CD4-positive, alpha-beta T cell treated with Interleukin-4 for 4 hours (primary cell): ENCODE measurements at places on chromosomes 5 and 9.

- DNase-seq, result no peak
These were observed 491 bp downstream of the APC start for GRCh38 chr5:112738191-112738560.

GRCh38 chr9:124723352-124723751, 47.8 kb downstream of the NR6A1 start:
- no peak for DNase-seq

- DNase-seq, result no peak
These were observed 6.7 kb downstream of the NSD1 start for GRCh38 chr5:177140312-177140711.

- no peak for DNase-seq
These were observed 374.9 kb downstream of the MAT2B start for GRCh38 chr5:163880302-163880701.

GRCh38 chr9:36064448-36065037, 27.8 kb downstream of the RECK start:
- no peak for DNase-seq

GRCh38 chr5:173767574-173768266, 120.4 kb upstream of the CPEB4 start:
- no peak for DNase-seq

DNA sequence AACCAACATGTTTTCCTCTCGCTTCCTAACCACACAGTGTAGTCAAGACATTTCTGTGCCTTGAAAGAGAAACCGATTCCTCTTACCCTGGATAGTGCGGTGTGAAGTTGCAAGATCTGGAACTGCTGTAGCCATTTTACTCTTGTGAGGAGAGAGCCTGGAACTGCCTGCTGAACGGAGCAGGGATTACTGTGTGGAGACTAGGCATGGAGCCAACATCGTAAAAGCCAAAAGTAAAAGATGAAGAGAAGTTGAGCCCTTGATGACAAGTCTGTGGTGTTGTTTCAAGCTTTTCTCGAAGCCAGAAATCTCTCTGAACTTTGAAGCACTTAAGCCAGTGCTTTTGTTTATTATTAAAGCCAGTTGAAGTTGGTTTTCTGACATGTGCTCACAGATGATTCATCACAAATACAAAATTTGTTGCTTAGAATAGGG, 110.1 kb upstream of the GRIN3A start:
- DNase-seq, result no peak

DNA sequence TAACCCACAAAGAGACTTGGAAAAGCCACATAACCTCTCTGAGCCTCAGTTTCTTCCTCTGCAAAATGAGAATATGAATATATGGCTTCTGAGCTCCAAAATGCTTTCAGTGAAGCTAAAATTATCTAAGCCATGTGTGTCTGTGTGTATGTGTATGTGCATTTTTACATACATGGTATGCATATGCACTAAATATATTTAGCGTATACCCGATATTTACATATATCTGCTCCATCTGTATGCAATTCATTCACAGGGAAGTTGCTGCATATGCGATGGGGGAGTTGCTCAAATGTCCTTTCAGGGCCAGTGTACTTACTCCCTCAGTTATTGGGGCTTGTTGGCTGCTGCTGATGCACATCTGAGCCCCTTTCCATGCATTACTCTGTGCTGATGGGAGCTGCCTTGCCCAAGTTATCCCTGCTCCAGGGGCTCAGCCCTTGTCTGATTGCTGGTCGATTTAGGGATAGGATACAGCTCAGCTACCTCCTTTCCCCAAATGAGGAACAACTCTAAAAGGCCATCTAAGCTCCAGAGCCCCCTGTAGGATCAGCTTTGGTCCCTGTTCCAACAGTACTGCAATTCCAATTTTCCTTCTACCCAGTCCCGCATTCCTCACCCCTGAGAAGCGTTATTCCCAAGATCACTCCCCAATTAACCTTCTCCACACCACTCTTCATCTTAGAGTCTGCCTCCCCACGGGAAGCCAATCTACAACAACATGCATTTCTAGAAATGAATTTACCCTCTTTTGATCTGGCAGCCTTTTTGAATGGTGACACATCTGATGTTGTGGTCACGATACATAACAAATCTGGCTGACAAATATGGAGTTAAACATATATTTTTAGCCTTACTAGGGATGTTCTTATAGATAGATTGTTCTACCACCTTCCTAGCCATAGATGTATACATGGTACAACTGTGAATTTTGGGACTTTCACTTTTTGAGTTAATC, 15.9 kb downstream of the RHOBTB3 start:
- no peak for DNase-seq

DNA sequence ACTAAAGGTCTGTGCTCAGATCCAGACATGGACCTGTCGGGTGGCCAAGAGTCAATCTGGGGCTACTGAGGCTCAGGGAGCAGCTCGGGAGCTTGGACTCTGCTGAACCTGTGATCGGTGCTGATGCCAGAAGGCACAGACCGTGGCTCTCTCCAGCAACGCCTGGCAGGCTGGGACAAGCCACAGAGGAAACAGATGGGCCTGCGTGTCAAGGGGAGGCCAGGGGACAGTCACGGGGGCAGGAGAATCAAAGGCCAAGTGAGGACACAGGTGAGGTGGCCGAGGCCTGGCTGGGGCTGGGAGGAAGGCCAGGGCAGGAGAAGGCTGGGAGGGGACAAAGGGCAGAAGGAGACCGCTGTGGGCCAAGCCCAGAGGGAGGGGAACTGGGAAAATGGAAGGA, 43.4 kb downstream of the EPB41L4B start:
- no peak for DNase-seq

- DNase-seq, result no peak
These were observed 58.2 kb downstream of the PHF2 start for GRCh38 chr9:93634311-93635185.

- no peak for DNase-seq
These were observed 179.1 kb upstream of the SMIM23 start for GRCh38 chr5:171606414-171607024.

DNA sequence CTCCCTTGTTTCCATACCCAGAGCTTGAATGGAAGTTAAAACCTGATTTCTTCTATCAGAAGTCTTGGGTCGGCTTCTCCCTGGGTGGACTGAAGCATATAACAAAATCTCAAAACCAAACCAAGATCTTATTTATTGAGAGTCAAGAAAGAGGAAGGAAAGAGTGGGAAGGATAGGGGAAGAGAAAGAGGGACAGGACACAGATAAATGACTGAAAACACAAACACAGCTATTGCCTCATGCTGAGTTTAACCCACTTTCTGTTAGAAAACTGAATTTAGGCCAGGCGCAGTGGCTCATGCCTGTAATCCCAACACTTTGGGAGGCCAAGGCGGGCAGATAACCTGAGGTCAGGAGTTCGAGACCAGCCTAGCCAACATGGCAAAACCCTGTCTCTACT, 92.9 kb downstream of the PALM2AKAP2 start:
- DNase-seq, result no peak

- DNase-seq, result no peak
These were observed 77.5 kb downstream of the STARD4 start for GRCh38 chr5:111434800-111435199.

- peak; percentile 47 for DNase-seq
These were observed 126.4 kb downstream of the RGS3 start for GRCh38 chr9:113589890-113590289.

GRCh38 chr9:26723486-26723885, 169.1 kb downstream of the CAAP1 start:
- no peak for DNase-seq

- DNase-seq, result no peak
These were observed 206.9 kb downstream of the CRB2 start for GRCh38 chr9:123562844-123563346.

DNA sequence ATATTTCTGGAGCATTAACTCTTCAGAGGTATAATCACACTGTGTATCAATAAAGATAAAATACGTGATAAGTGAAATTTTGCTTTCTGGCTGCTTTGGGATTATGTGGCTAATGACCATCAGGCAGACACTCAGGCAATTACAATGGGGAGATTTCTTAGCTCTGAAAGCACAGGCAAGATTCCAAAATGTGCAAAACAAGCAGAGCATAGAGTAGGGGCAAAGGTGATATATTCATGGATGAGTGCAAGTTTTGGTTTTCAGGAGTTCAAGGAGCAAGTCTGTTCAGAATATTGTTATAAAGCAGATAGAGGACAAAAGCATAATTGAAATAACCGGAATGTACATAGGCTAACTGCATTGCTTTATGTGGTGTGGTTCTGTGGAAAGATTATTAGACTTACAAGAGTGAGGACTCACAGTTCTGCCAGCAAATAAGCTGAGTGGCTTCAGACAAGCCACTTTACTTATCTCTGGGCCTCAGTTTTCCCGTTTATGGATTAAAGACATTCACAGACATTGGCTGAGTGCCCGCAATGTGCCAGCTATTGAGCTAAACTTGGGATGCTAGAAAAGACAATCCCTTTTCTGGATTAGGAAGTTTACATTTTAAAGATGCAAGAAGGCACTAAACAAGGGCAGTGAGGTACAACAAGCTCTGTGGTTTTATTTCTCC, 945.6 kb upstream of the ARRDC3 start:
- DNase-seq, result no peak

- no peak for DNase-seq
These were observed 16.8 kb downstream of the STXBP1 start for GRCh38 chr9:127628758-127629467.

DNA sequence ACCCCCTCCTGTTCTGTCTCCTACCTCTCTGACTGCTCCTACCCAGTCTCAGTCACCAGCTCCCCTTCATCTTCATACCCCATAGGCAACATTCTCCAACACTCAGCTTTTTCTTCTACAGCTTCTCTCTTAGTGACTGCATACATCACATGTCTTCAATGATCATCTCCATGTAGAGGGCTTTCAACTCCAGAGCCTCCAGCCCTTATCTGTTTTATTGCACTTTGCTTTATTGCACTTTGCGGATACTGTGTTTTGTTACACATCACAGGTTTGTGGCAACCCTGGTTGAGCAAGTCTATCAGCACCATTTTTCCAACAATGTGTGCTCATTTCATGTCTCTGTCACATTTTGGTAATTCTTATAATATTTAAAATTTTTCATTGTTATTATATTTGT, 230.7 kb downstream of the DEPDC1B start:
- no peak for DNase-seq

DNA sequence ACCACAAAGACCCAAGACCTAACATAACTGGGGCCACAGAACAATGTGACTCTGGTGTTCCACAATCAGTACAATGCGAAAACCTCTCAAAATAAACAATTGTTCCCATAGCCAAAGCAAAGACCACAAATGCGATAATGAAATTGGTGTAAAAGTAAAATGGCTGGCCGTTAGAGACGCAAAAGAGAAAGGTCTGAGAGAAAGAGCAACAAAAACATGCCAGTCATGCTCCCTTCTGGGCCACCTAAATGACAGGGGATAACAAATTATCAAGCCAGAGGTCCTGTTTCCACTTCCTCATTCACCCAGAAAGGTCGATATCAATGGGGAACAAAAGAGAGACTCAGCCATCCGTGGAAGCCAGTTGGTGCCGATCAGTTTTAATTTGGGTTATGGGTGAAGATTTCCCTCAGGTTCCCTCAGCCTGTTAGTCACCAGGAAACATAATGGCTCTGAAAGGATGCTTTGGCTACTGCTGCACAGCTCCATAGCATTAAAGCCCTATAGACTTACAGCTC, 9.2 kb upstream of the CFAP95 start:
- no peak for DNase-seq

DNA sequence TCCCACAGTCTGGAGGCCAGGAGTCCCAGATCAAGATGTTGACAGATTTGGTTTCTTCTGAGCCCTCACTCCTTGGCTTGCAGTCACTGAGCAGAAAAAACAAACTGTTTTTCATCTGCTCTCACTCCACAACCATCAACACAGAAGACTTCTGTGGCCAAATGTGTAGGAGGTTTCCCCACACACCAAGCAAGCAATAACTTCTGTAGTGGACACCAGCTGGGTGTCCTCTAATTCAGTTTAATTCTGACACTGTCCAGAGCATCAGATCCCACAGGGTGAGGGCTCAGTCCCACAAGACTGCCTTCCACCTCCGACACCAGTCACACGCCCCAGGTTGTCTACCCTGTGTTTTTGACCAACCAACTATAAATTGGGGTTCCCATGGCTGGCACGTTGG, 209.9 kb downstream of the AOPEP start:
- no peak for DNase-seq

GRCh38 chr9:131395157-131396098, 1.5 kb downstream of the PRRC2B start:
- peak; percentile 90 for DNase-seq

DNA sequence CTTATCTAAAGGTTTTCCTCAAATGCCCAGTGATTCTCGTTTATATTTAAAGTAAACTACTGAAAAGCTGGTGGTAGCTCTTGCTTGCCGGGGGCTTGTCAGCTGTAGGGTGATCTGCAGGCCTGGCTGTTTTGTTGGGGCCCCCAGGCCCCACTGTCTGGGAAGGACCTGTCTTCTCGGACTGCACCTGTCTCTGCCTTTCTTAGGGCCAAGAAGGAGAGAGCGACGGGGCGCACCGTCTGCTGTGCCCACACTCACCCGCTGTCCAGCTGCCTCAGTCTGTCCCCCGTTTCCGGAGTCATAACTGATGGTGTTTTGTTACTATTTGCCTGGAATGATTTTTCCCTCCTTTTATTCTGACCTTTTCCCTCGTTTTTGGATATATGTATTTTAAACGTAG, 94.1 kb upstream of the CACNA1B start:
- DNase-seq, result no peak
